CD4-positive, alpha-beta T cell treated with Interleukin-6 at 100 ng/mL for 8 hours (primary cell): ENCODE measurements at places on chromosomes 6 and 20.
A peak's percentile ranks its signal among the peaks of the same experiment; 100 is the strongest.

GRCh38 chr6:5537967-5538366 lies 276.7 kb downstream of the FARS2 start:
- no peak for DNase-seq

DNA sequence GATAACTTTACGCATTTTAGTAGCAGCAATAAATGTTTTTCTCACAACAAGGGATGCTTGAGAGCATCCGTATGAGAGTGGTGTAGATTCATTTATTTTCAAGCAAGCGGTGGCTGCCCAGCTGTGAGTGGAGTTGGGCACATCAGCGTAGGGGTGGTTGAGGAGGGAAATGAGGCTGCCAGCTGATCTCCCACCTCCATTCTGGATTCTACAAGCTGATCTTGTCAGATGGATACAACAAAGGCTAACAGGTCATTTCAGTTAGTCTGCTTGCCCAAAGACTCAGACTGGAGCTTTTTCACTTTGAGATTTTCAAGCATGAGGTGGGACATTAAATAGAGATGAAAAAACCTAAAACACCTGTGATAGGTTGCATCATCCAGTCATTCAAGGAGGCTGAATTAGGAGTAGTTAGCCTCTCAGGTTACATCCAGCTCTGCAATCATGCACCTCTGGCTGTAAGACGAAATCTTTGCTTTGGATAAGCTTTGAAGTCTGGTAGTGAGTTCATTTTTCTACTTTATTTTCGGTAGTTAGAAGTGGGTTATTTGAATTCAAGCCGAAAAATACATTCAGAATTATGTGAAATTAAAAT lies 1.9 kb upstream of the BACH2 start:
- DNase-seq = no peak

GRCh38 chr20:43893930-43894329 lies 20.7 kb upstream of the TOX2 start:
- no peak for DNase-seq

GRCh38 chr6:158293122-158293521 lies 19.1 kb upstream of the TULP4 start:
- DNase-seq = no peak

- no peak for DNase-seq
Observed at GRCh38 chr6:125097186-125097585, 56.4 kb upstream of the TPD52L1 start.

DNA sequence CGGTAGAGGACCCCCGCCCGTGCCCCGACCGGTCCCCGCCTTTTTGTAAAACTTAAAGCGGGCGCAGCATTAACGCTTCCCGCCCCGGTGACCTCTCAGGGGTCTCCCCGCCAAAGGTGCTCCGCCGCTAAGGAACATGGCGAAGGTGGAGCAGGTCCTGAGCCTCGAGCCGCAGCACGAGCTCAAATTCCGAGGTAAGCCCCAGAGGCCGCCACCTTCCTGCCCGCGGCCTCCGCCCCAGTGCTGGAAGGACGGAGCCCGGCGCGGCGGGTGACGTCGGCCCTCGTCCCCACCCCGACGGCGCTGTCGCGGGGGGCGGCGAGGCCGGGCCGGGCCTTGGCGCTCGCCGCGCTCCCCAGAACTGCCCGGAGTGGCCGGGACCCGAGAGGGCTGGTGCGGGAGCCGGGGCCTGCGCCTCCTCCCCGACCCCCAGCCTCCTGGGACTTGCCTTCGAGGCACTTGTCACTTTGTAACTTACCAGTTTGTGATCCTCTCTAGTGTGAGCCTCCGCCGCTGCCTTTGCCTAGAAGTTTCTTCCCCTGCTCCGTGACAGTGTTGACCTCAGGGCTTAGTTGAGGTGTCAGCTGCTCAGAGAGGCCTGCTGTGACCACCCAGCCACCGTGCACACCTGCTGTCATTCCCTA lies 417 bp downstream of the VAPB start:
- no peak for DNase-seq

DNA sequence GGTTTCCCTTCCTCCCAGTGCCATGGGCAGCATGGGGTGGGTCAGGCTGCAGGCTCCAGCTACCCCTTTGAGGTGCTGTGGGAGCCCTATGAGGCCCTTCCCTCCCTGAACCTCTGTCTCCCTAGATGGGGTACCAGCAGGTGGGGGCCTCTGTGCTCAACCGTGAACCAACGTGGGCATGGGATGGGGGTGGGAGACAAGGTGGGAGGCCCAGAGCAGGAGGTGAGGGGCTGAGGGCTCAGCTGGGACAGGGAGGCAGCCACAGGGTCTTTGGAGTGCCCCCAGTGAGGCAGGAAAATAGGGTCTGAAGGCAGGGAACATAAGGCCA lies 33.3 kb downstream of the SUN5 start:
- DNase-seq = no peak

DNA sequence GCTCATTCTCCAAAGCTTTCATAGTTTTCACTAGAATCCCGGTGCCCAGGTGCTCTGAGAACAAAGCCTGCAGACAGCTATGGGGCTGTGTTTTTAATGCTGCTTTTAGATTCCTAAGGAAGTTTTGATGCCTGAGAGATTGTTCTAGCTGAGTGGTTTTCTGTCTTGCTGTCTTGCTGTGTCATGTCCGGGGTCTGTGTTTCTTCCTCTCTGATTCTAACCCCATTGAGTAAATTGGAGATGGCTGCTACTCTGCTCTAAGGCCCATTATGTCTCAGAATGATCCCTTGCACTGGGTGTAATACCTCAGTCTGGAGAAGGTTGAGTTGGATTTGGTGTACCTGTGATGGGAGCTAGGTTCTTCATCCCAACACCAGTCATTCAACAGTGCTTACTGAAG lies 63.4 kb downstream of the ARID1B start:
- DNase-seq = no peak

- DNase-seq = no peak
Observed at GRCh38 chr6:37302086-37302686, 44.2 kb upstream of the TMEM217 start.

- no peak for DNase-seq
Observed at GRCh38 chr6:167746975-167747374, 79.7 kb upstream of the AFDN start.

DNA sequence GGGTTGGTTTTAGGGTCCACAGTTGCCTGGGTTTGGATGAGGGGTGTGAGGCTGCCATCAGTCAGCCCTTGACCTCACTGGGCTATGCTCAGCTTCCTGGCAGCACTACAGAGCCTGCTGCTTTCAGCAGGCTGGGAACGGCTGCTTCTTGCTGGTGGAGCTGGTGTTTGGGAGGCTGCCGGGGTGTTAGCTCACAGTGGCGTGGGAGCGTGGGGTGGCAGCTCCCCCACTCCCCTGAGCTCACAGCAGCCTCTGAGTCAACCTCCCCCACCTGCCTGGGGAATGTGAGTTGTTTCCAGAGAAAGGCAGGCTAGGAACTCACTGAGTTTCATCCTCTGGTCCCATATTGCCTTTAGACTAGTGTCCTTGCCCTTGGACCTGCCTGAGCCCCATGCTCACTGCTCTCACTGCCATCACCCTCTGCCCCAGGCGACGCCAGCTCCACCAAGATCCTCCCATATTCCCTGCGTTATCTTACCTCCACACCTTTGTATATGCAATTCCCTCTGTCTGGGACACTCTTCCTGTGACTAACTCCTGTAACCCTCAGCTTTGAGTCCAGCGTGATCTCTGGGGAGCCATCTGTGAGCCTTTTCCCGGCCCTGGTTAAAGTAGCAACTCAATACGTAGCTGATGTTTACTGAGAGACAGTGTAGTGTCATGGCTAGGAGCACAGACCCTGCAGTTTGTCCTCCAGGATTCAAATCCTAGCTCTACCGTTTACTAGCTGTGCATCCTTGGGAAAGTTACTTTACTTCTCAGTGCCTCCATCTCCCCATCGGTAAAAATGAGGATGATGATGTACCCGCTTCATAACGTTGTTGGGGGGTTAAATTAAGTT lies 34.8 kb downstream of the PPP1R16B start:
- DNase-seq = no peak

DNA sequence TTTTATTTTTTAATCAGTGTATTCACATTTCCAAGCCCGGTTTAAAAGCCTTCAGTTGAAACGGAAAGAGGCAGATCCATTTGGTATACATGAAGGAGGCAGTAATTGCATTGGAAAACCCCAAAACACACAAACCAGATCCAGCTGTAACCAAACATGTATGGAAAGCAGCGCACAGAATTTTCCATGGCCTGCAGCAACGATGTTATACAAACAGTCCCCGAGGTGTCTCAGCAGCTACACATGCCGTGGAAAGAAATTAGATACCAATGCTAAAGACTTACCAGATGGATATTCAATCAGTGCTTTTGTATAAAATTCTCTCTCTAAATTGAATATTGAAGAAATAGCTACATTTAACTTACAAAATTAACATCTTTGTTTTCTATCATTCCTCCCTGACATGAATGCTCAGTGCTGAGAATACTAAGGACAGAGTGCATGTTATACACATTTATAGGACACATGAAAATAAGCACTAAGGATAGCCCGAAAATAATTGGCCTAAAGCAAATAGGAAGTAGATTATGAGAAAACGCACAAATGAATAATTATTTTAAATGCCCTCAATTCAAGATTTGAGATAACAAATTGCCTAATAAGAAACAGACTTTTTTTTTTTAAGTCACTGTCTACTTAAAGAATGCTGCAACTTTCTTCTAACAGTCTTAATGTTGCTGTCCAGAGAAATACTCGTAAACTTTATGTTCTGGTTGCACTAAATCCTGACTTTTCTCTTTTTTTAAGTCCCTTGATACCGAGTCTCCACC lies 713.1 kb downstream of the HDGFL1 start:
- no peak for DNase-seq

- no peak for DNase-seq
Observed at GRCh38 chr20:2364044-2364443, 16.7 kb upstream of the TGM6 start.

DNA sequence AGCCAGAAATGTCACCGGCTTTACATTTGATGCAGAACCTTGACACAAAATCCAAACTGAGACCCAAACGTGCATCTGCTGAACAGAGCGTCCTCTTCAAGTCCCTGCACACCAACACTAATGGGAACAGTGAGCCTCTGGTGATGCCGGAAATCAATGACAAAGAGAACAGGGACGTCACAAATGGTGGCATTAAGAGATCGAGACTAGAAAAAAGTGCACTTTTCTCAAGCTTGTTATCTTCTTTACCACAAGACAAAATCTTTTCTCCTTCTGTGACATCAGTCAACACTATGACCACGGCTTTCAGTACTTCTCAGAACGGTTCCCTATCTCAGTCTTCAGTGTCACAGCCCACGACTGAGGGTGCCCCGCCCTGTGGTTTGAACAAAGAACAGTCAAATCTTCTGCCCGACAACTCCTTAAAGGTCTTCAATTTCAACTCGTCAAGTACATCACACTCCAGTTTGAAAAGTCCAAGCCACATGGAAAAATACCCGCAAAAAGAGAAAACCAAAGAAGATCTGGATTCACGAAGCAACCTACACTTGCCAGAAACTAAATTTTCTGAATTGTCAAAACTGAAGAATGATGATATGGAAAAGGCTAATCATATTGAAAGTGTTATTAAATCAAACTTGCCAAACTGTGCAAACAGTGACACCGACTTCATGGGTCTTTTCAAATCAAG lies 108.4 kb downstream of the RTN4IP1 start:
- DNase-seq = peak; percentile 87

- no peak for DNase-seq
Observed at GRCh38 chr20:56060486-56060885, 55.2 kb upstream of the CBLN4 start.

GRCh38 chr6:72636786-72637185 lies 14.9 kb downstream of the KCNQ5 start:
- no peak for DNase-seq

DNA sequence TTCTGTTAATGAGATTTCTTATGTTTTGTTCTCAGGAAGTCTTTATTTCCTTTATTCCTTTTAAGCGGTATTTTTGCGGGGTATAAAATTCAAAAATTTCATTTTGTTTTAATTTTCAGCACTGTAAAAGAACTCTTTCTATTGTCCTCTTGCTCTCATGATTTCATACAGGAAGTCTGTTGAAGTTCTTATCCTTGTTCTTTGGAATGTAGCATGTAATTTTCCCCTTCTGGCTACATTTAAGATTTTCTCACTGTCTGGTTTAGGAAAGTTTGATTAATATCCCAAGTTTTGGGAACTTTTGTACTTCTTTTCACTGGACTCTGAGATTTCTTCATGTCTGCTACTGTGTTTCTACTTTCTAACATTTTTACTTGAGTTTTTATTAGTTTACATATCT lies 581.4 kb upstream of the GJE1 start:
- no peak for DNase-seq

GRCh38 chr6:104908888-104909525 lies 47.9 kb upstream of the LIN28B start:
- DNase-seq = no peak

GRCh38 chr6:165178056-165178455 lies 131.3 kb downstream of the C6orf118 start:
- no peak for DNase-seq

- DNase-seq = no peak
Observed at GRCh38 chr6:105935416-105935815, 150.7 kb upstream of the PRDM1 start.

GRCh38 chr6:111338843-111339242 lies 144.2 kb downstream of the REV3L start:
- DNase-seq = no peak

DNA sequence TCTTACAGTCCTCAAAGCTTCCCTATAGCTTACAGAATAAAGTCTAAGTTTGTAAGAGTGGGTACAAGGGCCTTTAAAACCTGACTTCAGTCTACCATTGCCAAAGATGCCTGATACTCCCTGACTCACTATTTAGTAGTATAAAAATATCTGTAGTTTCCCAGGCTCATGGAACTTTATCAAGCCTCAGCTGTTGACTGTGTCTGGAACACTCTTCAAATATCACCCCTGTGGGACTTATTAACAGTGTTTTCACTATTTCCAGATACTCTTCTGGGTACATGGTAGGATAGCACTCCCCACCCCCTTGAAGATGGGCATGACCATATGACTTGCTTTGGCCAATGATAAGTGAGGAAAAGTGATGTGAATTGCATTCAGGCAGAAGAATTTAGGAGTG lies 105.3 kb upstream of the TENT5A start:
- DNase-seq = no peak

DNA sequence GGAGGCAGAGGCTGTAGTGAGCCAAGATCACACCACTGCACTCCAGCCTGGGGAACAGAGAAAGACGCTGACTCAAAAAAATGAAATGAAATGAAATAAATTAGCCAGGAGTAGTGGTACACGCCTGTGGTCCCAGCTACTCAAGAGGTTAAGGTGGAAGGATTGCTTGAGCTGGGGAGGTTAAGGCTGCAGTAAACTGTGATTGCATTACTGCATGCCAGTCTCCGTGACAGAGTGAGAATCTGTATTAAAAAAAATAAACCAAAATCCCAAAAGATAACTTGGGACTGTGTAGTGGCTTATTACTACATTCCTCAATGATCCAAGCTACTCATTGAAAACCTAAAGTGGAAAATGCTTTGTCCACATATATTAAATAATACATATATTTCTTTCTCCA lies 87.0 kb downstream of the SGK1 start:
- no peak for DNase-seq

- no peak for DNase-seq
Observed at GRCh38 chr6:53802582-53802981, 7.8 kb downstream of the LRRC1 start.

- no peak for DNase-seq
Observed at GRCh38 chr20:60177080-60177479, 218.9 kb downstream of the CDH26 start.
